ENCODE measurements at places on chromosomes 3 and 15.

- DNase-seq: no peak
Measured at GRCh38 chr3:183944775-183945174, 60.1 kb upstream of the PARL start.

GRCh38 chr3:133988631-133989161 lies 41.0 kb downstream of the SLCO2A1 start:
- no peak for DNase-seq

- no peak for DNase-seq
Measured at GRCh38 chr15:51579012-51579411, 43.6 kb downstream of the DMXL2 start.

GRCh38 chr15:94306700-94307650 lies 75.6 kb downstream of the MCTP2 start:
- no peak for DNase-seq

GRCh38 chr15:38069511-38070011 lies 135.1 kb downstream of the TMCO5A start:
- no peak for DNase-seq

DNA sequence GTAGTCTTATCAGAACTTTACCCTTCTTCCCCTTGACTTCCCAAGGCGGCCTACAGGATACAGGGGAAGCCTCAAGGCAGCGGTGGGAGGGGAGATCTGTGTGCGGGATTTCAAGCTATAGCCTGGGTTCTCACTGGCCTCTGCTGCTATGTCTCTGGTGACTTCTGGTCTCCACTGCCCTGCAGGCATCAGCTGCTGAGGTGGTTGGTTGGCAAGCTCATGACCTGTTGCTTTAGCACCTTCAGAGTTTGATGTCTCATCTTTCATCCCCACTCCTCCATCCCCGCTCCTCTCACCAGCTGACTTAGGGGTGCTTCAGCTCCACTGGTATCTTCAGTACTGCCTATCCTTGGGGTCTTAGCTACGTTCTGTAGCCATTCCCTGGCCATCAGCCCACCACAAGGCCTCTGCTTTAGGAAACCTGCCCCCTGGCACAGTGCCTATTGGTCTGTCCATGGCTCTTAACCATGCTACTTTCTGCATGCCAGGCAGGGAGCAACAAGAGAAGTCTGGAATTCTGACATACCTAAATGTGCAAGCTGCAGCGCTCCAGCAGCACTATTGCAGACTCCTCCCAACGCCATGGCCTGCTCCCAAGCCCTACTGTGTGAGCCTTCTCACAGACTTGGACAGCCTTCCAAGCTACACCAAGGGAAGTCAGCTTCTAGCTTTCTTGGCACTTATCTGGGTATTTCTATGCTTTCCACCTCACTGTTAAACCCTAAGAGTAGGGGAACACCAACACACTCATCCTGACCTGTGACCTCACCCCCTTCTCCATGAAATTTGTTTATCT lies 1.8 kb upstream of the YEATS2 start:
- DNase-seq: no peak

- no peak for DNase-seq
Measured at GRCh38 chr15:58014470-58014869, 51.0 kb downstream of the ALDH1A2 start.

- no peak for DNase-seq
Measured at GRCh38 chr3:108234387-108234957, 12.2 kb upstream of the IFT57 start.

DNA sequence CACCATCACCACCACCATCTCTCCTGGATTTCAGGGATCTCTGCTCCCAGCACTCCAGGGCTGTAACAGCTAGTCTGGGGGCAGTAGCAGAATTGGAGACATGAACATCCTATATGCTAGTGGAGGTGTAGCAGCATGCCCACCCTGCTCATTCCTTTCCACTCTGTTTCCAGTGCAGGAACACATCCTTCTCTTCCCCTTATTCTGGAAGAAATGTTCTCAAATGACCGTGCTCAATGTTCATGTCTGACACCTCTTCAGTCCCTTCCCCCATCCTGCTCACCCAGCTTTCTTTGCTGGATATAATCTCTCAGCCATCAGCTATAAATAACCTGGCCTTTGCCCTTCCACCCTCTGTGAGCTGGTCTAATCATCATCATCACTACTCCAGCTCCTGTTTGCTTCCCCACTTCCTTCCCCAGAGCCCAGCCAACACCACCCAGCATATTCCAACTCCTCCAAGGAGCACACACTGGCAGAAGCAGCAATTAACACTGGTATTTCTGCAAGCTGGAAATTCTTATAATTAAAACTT lies 31.1 kb downstream of the DCLK3 start:
- DNase-seq: no peak

DNA sequence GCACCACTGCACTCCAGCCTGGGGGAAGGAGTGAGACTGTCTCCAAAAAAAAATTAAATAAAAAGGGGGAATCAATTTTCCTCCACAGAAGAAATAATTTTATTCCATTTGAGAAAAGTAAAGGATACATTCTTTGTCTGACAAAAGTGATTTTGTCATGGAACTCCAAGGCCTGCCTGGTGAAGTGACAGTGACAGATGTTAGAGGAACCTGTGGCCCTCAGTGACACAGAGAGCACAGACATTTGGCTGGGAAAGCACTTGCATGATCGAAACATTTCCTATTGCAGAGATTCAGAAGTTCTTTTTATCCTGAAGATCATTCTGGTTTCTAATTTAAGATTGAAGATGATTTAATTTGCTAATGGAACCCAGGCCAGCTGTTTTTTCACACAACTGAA lies 5.9 kb downstream of the LYSMD4 start:
- no peak for DNase-seq

GRCh38 chr3:185696039-185696438 lies 109.9 kb downstream of the SENP2 start:
- DNase-seq: no peak

- peak; percentile 36 for DNase-seq
Measured at GRCh38 chr15:66251790-66252684, 1.5 kb downstream of the MEGF11 start.

DNA sequence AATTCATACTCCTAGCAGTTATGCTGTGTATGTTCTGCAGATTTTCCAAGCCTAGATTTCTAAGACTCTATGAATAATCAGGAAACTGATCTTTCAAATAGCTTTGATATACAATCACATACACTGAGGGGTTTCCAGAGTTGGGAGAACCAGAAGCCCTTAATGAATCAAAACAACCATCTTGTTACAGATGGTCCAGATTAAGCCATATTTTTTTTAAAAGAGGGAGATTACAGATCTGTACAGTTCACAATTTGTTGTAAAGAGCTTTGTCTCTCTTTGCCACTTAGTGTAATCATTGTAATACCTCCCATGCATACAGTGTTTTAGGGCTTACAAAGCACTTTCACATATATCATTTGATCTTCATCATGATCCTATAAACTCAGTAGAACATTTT lies 47.7 kb downstream of the CADPS start:
- DNase-seq: no peak

DNA sequence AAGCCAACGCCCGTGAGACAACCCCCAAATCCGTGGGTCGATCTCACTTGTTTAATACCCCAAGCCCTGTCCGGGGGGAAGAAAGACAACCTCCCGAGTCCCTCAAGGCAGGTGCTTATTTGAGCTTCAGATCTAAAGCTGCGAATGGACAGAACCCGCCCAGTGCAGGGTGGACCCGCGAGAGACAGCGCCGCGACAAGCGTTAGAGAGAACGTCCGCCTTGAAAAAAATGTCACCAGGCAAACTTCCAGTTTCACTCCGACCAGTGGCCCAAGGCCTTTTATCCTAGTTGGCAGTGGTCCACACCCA lies 740 bp upstream of the OXSR1 start:
- DNase-seq: no peak

DNA sequence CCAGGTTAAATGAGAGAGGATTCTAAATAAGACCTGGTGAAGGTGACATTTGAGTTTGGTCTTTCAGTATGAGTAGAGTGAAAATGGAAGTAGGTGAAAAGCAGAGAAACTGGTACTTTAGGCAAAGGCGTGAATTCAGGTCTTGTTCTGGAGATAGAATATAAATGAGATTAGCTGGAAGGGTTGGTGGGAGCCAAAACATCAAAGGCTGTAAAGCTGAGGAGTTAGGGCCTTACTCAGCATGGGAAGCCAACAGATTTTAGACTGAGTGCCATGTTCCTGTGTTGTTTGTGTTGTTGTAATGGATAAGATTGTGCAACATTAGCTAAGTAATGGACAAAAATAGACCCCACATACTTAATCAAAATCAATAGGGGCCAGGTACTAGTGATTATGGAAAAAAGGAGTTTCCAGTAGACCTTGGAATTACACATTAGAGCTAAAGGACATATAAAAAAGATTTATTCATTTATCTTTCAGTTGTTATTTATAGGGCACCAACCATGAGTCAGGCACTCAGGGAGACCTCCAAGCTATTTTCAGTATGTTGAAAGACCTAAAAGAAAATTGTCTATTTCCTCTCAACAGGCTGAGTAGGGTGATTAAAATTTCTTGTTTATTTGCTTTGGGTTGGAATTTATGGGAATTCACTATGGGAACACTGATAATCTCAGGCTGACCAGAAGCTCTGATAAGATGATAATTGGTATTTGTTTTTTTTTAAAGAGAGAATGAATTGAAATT lies 20.8 kb downstream of the ARL14 start:
- no peak for DNase-seq

DNA sequence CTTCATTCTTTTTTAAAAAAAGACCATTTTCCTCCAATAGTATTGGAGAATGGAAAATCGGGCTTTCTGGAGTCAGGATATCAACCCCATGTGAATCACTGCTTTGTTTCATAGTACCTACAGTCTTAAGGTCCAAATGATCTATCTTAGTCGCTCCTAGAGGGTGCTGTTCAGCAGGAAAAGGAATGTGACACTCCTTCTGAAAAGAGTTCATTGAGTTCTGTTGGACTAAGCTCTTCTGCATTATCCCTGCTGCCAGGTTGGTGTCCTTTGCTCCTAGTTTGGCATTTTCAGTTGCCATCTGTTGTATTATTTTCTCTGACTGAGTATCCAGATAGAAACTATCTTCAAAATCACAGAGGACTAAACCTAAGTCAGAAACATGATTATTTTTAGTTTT lies 57.2 kb downstream of the POLQ start:
- DNase-seq: no peak

GRCh38 chr3:182115328-182116015 lies 403.7 kb downstream of the SOX2 start:
- DNase-seq: no peak

- DNase-seq: no peak
Measured at GRCh38 chr3:136495213-136495612, 245.1 kb downstream of the PCCB start.

DNA sequence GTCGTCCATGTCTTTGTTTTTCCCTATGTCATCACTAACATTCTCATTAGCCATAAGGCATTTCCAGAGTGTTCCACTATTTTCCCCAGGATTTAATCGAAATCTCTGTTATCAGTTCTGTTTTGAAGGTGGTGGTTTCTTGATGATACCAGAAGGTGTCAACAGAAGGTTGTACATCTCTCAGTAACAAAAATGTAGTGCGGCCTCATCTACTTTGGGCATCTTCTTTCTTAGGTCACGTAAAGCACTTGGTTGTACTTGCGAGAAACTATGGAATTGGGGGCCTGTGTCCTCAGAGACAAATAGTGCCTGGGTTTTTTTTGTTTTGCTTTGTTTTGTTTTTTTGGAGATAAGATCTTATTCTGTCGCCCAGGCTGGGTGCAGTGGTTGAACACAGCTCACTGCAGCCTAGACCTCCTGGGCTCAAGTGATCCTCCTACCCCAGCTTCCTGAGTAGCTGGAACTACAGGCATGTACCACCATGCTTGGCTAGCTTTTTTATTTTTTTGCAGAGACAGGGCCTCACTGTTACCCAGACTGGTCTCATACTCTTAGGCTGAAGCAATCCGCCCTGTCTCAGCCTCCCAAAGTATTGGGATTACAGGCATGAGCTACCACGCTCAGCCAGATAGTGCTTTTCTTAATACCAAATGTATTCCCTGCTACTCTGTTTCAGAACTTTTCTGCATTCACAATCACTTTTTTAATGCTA lies 61.2 kb upstream of the FURIN start:
- DNase-seq: no peak

- no peak for DNase-seq
Measured at GRCh38 chr15:77982127-77982490, 95.4 kb downstream of the TBC1D2B start.

DNA sequence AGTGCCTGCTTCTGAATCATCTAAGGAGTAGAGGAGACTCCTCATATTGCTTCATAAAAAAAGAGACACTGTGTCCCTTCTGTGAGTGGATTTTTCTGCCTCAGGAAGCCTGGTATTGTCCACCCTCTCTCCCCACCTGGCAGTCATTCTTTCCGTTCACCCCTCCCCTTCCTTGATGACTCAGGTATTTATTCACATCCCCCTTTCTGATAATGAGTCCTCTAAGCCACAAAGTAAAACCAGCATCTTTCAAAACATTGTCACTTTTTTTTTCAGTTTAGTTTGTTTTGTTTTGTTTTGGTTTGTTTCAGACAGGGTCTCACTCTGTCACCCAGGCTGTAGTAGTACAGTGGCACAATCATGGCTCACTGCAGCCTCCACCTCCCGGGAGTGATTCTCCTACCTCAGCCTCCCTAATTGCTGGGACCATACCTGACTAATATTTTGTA lies 65.2 kb upstream of the UBE2E1 start:
- peak; percentile 13 for DNase-seq

- DNase-seq: no peak
Measured at GRCh38 chr15:78411061-78411460, 27.0 kb upstream of the IREB2 start.

- no peak for DNase-seq
Measured at GRCh38 chr3:31648286-31648968, 115.7 kb downstream of the STT3B start.

- no peak for DNase-seq
Measured at GRCh38 chr3:99928771-99929744, 111.4 kb downstream of the CMSS1 start.

DNA sequence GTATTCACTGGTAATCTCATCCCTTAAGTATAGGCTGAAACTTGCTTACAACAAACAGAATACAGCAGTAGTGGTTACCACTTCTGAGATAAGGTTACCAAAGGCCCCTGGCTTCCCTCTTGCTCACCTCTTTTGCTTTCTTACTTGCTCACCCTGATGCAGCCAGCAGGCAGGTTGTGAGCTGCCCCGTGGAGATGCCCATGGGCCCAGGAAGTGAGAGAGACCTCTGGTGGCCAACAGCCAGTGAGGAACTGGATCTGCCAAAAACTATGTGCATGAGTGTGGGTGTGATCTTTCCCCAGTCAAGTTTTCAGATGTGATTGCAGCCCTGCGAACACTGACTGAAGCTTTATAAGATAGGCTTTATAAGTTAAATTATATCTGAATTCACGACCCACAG lies 48.7 kb downstream of the NMNAT3 start:
- no peak for DNase-seq

GRCh38 chr3:184889312-184889904 lies 77.4 kb downstream of the VPS8 start:
- no peak for DNase-seq

GRCh38 chr3:155859859-155860258 lies 5.6 kb upstream of the SLC33A1 start:
- no peak for DNase-seq

- DNase-seq: no peak
Measured at GRCh38 chr15:90609242-90610180, 79.8 kb downstream of the CRTC3 start.
